ENCODE measurements at places on chromosomes 5 and 9.

- no peak for DNase-seq
Measured at GRCh38 chr9:36127652-36128244, 8.8 kb upstream of the GLIPR2 start.

DNA sequence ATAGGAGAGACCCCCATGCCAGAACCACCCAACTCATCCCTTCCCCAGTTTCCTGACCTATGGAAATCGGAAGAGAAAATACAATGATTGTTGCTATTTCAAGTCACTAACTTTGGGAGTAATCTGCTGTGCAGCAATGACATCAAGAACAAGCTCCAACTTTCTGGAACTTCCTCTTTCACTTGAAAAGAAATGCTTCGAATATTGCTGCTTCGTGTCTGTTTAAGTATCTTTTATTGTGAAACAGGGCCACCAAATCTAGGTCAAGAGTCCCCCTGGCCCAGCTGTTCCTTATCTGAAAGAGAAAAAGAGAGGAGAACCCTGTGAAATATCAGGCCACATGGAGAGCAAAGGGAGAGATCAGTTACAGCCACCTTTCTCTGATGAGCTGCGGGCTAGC is 59.4 kb upstream of the DNAH5 start:
- no peak for DNase-seq

GRCh38 chr5:115366223-115366622 is 69.8 kb upstream of the CCDC112 start:
- no peak for DNase-seq

DNA sequence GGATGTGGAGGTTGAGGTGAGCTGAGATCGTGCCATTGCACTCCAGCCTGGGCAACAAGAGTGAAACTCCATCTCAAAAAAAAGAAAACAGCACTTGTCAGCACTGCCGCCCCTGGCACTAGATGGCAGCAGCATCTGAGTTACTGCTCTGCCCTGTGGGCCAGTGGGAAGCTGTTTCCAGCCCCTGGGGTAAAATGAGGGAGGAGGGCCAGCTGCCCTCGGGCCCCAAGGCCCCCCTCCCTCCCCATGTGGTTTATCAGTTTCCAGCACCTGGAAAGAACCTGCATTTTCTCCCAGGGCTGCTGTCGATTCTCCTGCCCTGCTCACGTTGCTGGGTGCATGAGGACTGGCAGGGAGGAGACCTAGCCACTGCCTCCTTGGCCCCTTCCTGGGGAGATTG is 13.2 kb upstream of the CEL start:
- peak; percentile 25 for DNase-seq

- no peak for DNase-seq
Measured at GRCh38 chr5:95007921-95008597, 276.8 kb downstream of the MCTP1 start.

DNA sequence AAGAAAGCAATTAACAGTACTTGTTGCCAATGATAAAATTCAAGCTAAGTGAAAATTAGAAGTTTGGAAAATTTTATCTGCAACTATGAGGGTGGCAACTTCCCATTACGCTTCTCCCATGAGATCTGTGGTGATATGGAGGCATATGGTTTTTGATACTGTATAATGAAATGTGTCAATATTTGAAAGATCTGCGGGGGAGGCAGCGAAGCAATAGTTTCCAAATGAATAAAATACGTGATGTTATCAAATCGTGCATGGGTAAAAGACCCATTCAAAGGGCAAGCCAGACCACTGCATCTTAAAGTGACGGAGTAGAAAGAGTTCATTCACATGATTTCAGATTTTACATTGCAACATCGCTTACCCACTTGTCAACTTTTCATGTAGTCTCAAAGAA is 20.9 kb upstream of the BOD1 start:
- DNase-seq = no peak

DNA sequence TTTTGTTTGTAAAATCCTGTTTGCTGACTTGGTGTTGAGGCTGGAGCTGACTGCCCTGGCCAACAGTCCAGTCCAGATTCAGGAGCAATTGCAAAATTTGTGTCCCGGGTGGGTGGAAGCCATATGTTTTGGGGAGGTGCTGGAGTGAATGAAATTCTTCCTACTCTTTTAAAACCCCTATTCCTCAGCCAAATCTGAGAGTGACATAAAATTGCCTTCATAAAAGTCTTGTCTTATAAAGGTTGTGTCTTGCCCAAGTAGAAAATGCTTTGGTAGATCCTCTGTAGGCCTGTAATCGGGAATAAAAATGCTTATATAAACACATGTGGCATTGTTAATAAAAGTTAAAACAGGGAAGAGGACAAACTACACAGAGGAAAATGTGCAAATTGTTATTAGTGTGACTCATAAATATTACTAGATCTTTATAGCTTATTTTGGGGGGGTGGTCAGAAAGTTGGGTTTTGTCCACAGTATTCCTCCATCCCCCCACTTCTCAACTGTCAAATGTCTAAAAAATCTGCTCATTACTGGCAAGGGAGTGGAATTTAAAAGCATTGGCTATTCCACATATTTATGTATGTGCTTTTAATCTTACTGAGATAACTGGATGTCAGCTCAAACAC is 45.6 kb downstream of the NNT start:
- DNase-seq = no peak

DNA sequence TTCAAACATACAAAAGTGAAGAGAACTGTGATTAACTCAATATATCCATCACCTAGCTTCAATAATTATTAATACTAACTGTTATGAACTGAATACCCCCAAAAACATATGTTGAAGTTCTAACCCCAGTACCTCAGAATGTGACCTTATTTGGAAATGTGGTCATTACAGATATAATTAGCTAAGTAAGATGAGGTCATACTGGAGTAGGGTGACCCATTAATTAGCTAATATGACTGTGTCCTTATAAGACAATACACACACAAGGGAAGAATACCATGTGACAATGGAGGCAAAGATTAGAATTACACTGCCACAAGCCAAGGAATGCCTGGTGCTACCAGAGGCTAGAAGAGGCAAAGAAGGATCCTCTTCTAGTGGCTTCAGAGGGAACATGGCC is 7.8 kb downstream of the RRAGA start:
- no peak for DNase-seq

DNA sequence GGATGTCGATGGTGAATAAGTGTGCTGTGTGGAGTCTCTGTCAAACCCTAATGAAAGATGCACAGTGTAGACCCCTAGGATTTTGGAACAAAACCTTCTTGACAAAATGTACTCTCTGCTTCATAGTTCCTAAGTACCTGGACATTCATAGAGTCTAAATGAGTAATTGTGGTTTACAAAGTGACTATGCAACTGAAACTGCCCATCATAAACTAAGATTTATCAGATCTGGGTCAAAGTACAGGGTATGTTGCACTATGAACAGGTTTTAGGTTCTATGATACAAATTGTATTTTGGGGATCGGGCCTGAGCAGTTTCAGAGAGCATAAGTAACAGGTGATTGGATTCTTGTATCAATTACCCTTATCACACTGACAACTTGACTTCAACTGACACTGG is 79.4 kb downstream of the LURAP1L start:
- DNase-seq = no peak

GRCh38 chr5:108451269-108451668 is 69.4 kb upstream of the FBXL17 start:
- no peak for DNase-seq

GRCh38 chr5:98605426-98605825 is 168.0 kb upstream of the RGMB start:
- no peak for DNase-seq

GRCh38 chr5:37888476-37888875 is 48.6 kb upstream of the GDNF start:
- DNase-seq = no peak

- DNase-seq = no peak
Measured at GRCh38 chr5:23446424-23446823, 61.0 kb upstream of the PRDM9 start.

DNA sequence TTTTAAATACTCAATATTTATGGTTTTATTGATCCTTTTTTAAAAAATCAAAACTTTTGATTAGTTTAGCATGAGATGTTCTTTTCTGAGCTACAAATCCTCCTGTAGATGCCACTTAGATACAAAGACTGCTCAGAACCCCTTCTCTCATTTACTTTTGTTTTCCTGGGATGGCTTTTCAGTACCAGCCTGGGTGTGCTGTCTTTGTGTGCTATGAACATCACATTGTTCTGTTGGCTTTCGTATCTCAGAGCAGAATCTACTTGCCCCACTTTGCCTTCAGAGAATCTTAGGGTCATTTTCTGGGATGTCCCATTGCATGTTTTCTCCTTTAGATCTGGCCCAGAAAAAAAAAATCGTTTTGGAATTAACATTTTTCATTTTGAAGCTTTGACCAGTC is 85.9 kb downstream of the RASGRF2 start:
- no peak for DNase-seq

GRCh38 chr9:89372230-89372816 is 54.0 kb downstream of the SECISBP2 start:
- no peak for DNase-seq

GRCh38 chr5:140037012-140037411 is 6.1 kb downstream of the NRG2 start:
- no peak for DNase-seq

DNA sequence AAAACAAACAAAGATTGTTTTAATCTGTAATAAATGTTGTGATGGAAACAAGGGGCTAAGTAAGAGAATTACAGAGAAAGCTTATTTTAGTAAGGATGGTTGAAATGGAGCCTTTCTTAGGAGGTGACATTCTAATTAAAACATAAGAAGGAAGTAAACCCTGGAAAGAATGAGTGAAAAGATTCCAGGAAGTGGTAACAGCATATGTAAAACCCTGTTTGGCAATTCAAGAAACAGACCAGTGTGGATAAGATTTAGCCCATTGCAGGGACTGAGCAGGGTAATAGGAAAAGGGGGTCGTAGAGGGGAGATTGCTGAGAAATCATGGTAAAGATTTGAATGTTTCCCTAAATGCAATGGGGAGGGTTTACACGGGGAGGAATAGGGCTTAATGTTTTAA is 21.6 kb upstream of the PIP5K1B start:
- DNase-seq = no peak

Data from nucleus accumbens (tissue), 56 donors.